ENCODE measurements at places on chromosomes 5 and 9.

GRCh38 chr9:115359017-115359780 is 241.2 kb upstream of the TNC start:
- DNase-seq, result no peak

- DNase-seq, result no peak
Measured at GRCh38 chr9:15222313-15222712, 84.7 kb downstream of the TTC39B start.

DNA sequence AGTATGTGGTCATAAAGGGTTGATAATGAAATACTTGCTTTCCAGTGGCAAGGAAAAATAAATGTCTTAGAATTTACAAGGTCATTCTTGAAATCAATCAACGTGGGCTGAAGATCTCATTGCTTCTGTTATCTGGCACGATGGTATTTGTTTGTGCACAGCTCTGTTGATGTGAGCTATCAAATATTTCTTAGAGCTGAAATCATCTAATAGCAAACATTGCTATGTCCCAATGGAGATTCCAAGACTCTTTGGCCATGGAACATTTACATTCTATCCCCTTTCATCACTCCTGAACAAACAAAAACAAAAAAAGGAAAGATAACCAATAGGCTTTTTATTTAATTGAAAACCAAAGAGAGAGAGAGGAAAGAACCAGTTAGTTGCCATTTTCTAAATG is 111.5 kb upstream of the CCDC152 start:
- DNase-seq, result no peak

DNA sequence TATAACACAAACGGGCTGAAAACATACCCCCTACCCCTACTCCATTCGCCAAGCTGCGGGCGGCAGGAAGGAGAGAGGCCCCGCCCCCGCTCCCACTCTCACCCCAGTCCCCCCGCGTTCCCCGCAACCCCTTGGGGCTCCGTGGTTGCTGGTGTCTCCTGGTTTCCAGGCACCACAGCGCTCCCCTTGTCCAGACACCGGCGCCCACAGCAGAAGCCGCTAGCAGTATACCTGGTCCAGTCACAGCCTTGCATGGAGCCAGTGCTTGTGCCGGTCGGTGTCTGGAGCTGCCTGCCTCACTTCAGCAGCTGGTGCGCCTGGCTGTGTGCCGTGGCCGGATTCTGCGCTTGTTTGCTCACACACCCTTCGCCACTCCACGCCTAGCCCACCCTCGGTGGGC is 240.5 kb upstream of the DAB2 start:
- no peak for DNase-seq

DNA sequence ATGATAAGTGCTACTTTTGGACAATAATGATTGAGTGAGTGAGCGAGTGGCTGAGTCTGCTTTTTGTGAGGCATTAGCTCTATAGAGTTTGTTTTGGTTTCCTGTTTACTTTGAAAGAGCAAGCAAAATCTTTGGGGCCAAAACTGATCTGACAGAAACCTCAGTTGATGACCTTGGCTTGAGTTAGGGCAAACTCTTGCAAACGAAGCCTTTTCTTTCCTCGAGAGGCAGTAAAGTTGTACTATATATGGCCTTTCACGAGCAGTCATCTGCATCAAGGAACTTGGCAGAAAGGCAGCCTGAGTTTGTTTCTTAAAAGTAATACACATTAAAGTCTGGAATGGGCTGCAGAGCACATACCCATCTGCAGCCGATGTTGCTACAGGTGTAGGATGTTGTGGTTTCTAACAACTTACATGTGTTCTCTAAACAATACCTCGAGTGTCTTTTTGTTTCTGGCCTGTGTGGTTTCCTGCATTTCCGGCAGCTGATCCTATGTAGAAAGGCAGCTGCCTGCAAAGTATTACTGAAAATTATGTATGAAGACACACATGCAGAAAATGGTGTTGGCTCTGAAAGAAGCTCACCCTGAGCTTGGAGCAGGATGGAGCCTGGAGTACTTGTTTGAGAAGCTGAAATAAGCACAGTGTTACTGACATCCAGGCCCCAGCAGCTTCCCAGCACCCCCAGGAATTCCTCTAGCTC is 60.8 kb downstream of the FOXD1 start:
- DNase-seq, result no peak

- DNase-seq, result no peak
Measured at GRCh38 chr9:23598994-23599393, 227.0 kb downstream of the ELAVL2 start.

DNA sequence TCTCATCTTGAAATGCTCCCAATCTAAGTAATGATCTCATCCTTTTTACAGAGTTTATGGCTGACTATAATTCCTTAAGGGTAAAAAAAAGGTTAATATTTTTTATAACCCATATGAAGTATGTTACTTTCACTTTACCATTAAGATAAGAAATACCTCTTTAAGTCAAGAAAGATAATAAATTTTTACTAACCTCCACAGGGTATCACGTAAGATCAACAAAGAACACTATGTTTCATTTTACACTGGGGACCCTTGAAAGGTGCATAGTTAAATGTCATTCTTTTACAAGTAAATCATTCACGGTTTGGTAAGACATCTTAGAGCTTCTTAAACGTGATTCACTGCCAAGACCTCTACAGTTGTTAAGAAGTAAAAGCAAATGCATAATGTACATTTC is 472.7 kb upstream of the CDH9 start:
- no peak for DNase-seq

GRCh38 chr5:85814596-85814995 is 803.1 kb upstream of the COX7C start:
- no peak for DNase-seq

- no peak for DNase-seq
Measured at GRCh38 chr9:113989017-113989713, 88.9 kb downstream of the AMBP start.

- no peak for DNase-seq
Measured at GRCh38 chr9:72464857-72465592, 56.4 kb upstream of the TMC1 start.

- DNase-seq, result peak; percentile 30
Measured at GRCh38 chr9:105901514-105902109, 207.3 kb downstream of the TMEM38B start.

DNA sequence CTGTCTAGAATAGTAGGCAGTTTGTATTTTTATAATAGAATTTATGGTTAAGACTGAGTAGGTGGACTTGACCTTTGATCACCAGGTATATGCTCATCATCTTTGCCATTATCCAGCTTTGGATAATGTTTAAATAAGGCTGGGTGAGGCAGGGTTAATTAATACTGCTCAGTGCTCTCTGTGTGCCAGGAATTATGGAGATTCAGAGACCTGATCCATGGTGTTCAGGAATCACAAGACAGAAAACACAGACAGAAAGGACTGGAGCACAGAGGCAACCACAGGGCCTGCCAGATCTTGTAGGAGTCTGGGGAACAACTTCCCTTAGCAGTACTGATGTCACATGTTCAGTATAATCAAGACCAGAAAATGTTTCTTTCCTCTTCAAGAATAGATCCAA is 186.3 kb upstream of the ADCY2 start:
- no peak for DNase-seq

DNA sequence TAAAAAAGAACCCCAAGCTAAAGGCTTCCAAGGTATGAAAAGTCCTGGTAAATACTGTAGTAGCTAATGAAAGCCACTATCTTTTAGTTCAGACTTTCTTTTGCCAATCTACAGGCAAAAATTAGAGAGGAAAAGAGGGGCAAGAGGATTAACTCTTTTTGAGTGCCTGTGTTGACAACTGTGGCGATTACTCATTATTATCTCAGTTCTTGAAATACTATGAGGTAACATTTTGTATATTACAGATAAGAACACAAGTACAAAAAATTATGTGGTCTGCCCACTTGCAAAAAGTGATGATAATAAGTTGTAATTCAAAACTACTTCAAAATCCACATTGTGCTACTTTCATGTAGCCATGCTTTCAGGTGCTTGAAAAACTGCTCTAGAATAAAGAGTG is 144.0 kb downstream of the DTWD2 start:
- no peak for DNase-seq

DNA sequence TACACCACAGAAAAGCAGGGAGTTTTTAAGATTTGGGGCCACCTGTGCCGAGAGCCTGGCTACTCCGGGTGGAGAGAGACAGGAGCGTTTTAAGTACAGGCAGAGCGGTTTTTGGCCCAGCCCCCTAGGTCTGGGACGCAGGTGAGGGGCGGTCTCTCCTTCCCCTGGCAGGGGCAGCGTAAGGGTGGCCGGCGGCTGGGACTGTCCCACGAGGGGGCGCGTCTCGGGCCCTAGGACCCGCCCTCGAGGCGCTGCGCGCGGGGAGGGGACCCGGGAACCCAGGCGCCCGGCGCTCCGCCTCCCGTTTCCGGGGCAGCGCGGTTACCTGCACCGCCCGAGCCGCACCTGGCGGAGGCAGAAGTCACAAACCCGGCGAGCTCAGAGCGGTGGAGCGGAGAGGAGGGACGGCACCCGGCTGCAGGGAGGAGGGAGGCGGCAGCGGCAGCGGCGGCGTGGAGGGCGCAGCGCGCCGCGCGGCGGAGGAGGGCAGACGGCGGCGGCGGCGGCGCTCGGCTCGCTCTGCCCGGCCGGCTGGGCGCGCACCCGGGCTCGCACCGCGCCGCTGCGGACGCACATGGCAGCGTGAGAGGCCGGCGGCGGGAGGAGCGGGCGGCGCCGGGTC is at the start of gene WWC1:
Gene WWC1 (plus strand): TSS at position 304 of the 622 bp plus-strand sequence. CDS start 508 bp downstream, outside the sequence.
- peak; percentile 70 for DNase-seq

GRCh38 chr5:75654693-75655295 is 43.5 kb downstream of the ANKDD1B start:
- no peak for DNase-seq

DNA sequence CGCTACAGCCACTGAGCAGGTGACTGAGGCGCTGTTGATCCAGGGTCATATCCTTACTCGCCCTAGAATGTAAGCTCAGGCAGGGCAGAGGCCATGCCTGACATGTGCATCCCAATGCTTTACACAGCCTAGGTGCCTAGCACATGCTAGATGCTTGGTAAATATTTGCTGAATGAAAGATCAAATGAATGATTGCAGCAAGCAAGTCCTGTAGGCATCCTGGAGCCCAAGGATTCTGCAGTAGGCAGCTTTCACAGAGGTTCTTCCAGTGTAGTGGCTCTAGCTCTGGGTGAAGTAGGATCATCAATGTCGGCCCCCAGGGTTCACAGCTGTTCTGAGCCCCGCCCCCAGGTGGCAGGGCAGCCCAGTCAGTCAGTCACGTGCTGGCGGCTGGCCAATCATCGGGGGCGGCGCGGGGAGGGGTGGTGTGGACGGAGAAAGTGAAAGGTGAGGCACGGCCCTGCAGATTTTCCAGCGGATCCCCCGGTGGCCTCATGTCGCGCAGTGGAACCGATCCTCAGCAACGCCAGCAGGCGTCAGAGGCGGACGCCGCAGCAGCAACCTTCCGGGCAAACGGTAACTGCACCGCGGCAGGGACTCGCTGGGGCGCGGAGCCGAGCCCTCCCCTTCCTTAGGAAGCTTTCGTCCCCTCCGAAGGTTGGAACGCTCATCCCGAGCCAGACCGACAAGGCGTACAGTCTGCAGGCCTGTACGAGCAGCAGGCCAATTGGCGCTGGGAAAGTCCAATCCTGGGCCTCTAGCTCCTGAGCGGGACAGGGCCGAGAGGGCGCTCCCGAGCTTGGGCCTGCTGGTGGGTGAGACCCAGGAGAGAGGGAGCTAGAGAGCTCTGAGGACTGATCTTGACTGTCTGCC is at the start of gene GALT:
Gene GALT (plus strand): TSS at position 465 of the 873 bp plus-strand sequence. CDS start 30 bp downstream, at position 495.
- peak; percentile 92 for DNase-seq

DNA sequence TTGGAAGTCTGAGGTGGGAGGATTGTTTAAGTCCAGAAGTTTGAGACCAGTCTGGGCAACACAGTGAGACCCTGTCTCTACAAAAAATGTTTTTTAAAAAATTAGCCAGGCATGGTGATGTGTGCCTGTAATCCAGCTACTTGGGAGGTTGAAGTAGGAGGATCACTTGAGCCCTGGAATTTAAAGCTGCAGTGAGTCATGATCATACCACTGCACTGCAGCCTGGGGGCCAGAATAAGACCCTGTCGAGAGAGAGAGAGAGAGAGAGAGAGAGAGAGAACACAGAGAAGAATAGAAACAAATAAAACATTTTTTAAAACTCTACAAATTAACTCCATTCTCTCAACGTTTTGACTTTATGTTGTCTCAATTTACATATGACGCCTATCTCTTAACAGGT is 111.8 kb downstream of the BARX1 start:
- no peak for DNase-seq

- DNase-seq, result no peak
Measured at GRCh38 chr5:154377754-154378533, 67.9 kb upstream of the SAP30L start.

DNA sequence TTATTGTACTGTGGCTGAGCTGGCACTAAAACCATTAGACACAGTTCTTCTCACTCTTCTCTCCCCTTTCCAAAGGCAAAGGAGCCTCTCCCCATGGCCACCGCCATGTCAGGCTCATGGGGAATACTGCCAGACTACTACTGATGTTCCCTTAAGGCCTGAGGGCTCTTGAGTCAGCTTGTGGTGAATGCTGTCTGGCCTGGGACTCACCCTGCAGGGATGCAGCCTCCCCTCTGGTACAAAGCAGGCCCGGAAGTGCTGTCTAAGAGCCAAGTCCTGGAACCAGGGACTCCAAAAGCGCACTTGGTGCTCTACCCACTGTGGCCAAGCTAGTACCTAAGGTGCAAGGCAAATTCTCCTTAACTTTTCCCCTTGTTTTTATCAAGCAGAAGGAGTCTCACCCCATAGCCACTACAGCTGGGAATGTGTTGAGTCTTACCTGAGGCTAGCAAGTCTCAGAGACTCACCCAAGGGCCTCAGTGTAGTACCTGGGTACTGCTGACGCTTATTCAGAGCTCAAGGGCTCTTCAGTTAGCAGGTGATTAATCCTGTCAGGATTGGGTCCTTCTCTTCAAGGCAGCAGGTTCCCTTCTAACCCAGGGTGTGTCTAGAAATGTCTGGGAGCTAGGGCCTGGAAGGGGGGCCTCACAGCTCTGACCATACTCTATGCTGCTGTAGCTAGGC is 33.2 kb upstream of the C5orf46 start:
- no peak for DNase-seq

- no peak for DNase-seq
Measured at GRCh38 chr5:176427971-176428370, 11.6 kb upstream of the CLTB start.

Measured in NCI-H1930 (cell line).